ENCODE measurements at places on chromosomes 2 and 18. TPM values are rescaled to one million over a fixed set of nuclear protein-coding genes. Genes with fewer than 3 reads are reported as not detected.

SLC14A1 gene
- not detected for total RNA-seq

ATOH8 gene
- total RNA-seq, result 0.89 TPM

TMEM163 gene
- total RNA-seq, result not detected

- peak; percentile 48 for DNase-seq
Observed at GRCh38 chr2:44392338-44392943, 30.7 kb downstream of the CAMKMT start.

Data from NCI-H460 (cell line).